ENCODE measurements at places on chromosomes 12 and 14.

DNA sequence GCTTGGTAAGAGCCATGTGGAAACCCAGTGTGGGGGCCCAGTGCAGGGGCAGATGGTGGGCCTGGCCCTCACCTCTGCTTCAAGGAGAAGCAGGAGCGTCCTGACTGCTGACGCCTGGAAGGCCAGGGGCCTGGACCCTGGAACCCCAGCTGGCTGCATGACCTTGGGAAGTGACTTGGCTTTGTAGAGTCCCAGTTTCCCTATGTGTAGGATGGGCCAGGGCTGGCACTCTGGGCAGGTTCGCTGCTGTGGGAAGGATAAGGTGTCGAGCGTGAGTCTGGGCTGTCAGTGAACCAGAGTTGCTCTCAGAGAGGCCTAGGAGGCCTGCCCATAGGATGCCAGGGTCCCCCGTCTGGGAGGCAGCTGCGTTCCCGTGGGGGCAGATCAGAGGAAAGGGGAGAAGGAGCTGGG is 43.2 kb downstream of the TRAFD1 start:
- DNase-seq, result no peak

DNA sequence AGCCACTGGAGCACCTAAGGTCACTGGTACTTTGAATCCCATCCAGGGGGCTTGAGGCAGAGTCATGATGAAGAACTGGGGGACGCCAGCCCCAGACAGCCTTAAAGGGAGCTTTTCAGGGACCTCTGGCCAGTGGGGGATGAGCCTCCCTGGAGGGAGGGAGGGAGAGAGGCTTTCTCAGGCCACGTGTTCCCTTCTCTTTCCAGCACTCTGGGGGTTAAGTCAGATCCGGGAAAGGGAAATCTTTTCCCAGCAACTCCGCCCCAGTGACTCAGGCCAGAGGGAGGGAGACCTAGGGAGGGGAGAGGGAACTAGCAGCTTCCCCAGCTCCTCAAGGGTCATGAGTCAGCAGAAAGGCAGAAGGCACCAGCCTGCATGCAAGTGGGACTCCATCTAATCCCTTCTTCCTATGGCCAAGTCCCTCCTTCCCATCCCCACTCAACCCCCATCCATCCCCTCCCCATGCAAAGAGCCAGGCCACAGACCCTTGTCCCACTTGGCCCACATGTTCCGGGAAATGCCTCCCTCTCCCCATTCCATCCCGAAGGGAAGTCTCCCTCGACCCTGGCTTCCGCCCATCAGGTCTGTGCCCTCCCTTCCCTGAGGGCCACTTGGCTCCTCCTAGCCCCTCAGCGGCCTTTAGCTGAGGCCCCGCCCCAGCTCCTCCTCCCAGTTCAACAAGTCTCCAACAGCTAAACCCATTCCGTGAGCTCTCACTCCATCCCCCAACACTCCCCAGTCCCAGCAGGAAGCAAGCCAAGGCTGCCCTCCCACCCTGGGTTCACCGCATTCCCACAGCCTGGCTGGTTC is 5.6 kb downstream of the TNFRSF1A start:
- DNase-seq, result peak; percentile 94

- no peak for DNase-seq
Observed at GRCh38 chr14:104307627-104308401, 169.4 kb downstream of the KIF26A start.

GRCh38 chr12:38056701-38057689 is 259.6 kb upstream of the ALG10B start:
- no peak for DNase-seq

DNA sequence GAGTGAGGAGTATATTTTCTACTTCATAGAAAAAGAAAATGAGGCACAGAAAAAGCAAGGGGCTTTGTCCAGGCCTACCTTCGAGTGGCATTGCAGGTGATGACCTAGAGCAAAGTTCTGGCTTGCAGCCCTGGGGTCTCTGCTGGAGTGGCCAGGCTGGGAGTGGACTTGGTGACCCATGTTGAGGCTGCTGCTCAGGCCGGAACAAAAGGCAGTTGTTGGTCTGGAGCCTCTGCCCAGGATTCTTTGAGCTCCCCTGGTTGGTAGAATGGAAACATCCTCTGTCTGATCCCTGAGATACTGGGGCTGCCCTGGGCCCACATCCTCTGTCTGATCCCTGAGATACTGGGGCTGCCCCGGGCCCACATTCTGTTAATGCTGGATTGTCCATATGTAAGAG is 86.1 kb downstream of the ADCK1 start:
- DNase-seq, result no peak

GRCh38 chr14:42624980-42625761 is 1018.5 kb downstream of the LRFN5 start:
- no peak for DNase-seq

Data from iPS-NIHi11 (cell line).